ENCODE measurements at places on chromosomes 13 and 19. TPM values are rescaled to one million over a fixed set of nuclear protein-coding genes. Genes with fewer than 3 reads are reported as not detected.

Gene CRX
- not detected for total RNA-seq

Gene GSK3A
- 28.4 TPM for total RNA-seq

Gene ZNF135
- total RNA-seq = 3.5 TPM

Gene ADGRE1
- total RNA-seq = not detected

Gene CGB5
- total RNA-seq = 12.3 TPM

Gene UNC13A
- 0.08 TPM for total RNA-seq

Gene KLK13
- total RNA-seq = not detected

Gene EEF1AKMT1
- 7.1 TPM for total RNA-seq

Gene KBTBD7
- total RNA-seq = 6.8 TPM

Gene FLT3LG
- total RNA-seq = 3.5 TPM

Gene COL4A2
- total RNA-seq = 511 TPM

Gene ATP13A1
- 51.2 TPM for total RNA-seq

Gene RPL36
- total RNA-seq = 1,098 TPM

Gene ZC3H4
- total RNA-seq = 20.9 TPM

Gene ZNF493
- total RNA-seq = 16.9 TPM

Gene FFAR1
- total RNA-seq = not detected

Gene CRLF1
- total RNA-seq = 2.6 TPM

Gene DCLK1
- 4.1 TPM for total RNA-seq

Gene FIZ1
- 3.5 TPM for total RNA-seq

Gene ZNF154
- 1.3 TPM for total RNA-seq

Gene HSD17B14
- 4.6 TPM for total RNA-seq

Gene ZNF761
- 11.7 TPM for total RNA-seq

Gene CEACAM8
- total RNA-seq = not detected

Gene CYP4F2
- total RNA-seq = not detected

Gene LAIR1
- total RNA-seq = not detected

All from epithelial cell of alveolus of lung (primary cell).